Stimulated activated CD4-positive, alpha-beta T cell treated with anti-CD3 and anti-CD28 coated beads, Interleukin-1b, Interleukin-23, amount 100 ng/mL, for 1 hour (primary cell): ENCODE measurements at places on chromosomes 2 and 18.

DNA sequence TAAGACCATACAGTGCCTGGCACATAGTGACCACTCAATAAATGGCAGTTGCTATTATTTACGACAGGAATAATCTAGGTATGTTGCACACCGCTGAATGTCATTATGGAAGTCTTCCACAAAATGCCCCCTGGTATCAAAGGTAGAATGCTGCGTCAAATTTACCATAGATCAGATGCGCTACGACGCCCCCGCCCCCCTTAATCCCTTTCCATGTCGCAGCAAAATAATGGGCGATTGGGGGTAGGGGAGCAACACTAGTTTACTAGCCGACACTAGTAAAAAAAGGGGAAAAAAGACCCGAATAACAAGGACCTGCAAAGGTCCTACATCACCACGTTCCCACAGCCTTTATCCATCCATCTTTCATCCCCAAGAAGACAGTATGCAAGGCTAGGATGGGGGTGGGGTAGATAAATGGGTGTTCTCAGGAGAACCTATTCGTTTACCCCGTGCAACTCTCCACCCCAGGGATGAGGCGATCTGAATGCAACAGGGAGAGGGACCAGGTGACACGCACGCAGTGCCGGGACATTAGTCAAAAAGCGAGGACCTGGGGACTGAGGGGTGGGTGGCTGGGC, 455 bp downstream of the PREPL start:
- no peak for DNase-seq

DNA sequence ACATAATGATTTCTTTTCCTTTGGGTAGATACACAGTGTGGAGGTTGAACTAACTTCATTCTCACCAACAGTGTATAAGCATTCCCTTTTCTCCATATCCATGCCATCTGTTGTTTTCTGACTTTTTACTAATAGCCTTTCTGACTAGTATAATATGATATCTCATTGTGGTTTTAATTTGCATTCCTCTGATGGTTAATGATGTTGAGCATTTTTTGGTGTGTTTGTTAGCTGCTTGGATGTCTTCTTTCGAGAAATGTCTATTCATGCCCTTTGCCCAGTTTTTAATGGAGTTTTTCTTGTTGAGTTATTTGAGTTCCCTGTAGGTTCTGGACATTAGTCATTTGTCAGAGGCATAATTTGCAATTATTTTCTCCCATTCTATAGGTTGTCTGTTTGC, 59.8 kb downstream of the MARCHF4 start:
- DNase-seq, result no peak

DNA sequence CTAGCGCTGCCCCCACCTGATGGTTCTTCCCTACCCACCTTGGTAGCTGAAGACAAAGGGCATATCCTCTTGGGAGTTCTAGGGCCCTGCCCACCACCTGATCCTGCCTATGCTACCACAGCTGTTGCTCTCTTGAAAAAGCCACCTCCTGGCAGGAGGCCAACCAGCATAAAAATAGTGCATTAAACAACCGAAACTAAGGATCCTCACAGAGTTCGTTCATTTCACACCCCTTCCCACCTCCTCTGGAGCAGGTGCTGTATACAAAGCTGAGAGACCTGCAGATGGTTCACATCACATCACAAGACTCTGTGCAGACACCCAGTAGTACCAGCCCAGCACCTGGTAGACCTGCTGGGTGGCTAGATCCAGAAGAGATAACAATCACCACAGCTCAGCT, 1348.0 kb upstream of the TMEFF2 start:
- DNase-seq, result no peak

DNA sequence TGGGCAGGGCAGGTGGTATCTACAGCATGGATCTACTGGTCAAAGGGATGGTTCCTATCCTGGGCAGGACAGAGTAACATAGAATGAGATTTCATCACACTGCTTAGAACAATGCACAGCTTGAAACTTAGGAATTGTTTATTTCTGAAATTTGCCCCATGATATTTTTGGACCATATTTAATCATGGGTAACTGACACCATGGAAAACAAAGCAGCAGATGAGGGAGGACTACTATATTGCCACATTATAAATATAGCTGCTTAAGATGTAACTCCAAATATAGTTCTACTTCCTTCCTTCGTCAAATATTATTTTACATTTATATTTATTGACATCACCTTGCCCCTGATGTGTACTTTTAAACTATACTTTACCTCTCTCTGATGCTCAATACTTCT, 254.7 kb downstream of the PTPRM start:
- DNase-seq, result no peak

- DNase-seq, result no peak
These were observed 86.8 kb downstream of the FMNL2 start for GRCh38 chr2:152421521-152422370.

DNA sequence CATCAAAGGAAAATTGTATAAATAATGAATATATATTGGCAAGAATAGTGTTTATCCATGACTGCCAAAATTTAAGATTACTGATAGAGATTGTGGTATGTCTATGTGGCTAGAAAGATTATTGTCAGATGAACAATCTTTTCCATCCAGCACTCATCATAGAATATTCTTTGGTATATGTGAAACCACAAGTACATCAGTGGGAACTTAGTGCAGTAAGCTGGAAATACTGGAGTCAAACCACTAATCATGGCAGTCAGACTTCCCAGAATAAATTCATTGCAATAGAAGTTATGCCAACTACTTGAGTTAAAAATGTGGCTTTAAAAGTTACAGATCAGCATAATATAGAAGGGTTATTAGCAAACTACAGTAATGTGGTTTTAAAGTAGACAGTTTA, 310.3 kb downstream of the GULP1 start:
- no peak for DNase-seq

- no peak for DNase-seq
These were observed 761 bp downstream of the ST8SIA5 start for GRCh38 chr18:46756025-46756558.

GRCh38 chr2:190571686-190572085, 37.2 kb upstream of the NEMP2 start:
- no peak for DNase-seq

DNA sequence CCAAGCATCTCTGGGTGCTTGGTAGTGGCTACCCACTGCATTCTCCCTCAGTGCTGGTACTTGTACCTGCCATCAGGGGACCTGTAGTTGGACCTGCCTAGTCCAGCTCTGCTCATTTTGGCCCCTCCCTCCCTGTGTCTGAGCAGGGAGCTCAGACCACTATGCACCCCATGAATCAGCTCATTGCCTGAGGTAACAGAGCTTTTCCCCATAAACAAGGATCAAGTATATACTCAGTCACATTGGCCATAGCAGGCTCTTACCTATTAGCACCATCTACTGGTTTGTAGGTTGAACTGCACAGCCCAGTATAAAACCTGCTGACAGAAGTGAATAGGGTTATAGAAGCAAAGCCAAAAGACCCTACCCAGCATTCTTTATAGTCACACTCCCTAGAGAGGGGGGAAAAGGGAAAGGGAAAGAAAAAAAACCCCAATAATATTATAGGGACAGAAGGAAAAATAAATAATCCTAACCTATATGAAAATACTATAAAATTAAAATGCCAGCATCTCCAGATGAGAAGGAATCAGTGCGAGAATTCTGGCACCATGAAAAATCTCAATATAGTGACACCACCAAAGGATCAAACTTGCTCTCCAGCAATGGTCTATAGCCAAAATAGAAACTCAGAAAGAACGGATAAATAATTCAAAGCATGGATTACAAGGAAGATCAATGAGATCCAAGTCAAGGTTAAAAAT, 6.9 kb upstream of the FLACC1 start:
- DNase-seq, result no peak

DNA sequence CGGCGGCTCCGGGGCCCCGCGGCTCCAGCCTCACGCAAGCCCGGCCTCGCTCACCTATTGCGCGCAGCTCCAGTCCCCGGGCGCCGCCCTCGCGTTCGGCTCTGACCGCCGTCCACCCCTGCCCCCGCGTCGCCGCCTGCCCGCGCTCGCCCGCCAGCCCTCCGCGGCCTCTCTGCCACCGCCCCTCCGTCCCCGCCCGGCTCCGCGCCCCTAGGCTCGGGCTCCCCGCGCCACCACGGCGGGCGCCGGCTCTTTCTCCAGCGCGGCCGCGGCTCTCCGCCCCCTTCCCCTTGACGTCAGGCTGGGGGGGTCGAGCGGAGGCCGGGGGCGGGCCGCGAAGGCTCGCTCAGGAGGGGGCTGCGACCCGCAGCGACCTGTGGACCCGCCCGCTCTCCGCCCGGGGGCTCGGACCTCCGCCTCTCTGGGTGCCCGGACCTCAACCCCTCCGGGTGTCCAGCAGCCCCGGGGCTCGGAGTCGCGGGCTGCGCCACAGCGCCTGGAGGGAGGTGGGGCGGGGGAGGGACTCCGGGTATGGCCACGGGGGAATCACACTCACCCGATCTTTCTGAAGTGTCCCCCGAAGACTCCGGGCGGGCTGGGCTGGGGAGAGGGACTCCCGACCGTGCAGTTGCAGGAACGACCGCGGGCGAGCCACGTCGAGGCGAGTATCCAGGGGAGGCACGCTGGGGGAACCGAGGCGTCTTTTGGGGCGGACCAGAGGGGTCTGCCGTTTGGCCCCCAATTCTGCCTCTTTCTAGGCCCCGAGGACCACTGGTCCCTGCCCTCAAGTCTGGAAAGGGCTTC, at the start of gene SEMA4C:
TSS of gene SEMA4C (minus strand) at position 259 of the 804 bp plus-strand sequence. CDS start 2,194 bp downstream, outside the sequence.
- DNase-seq, result no peak

DNA sequence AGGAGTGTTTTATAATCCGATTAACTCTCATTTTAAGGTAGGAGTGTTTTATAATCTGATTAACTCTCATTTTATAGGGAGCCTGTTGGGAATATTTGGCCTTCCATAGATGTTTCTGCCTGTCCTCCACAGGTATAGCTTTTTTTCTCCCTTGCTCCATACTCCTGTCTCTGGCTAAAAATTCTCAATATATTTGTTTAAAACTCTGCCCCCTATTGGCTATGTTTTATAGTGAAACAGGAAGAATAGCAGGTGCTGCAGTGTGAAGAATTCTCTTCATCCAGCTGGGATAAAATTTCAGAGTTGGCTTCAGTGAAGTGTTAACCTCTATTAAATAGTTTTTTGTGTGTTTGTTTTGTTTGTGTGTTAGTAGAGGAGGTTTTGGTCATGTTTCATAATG, 1046.0 kb upstream of the TMEFF2 start:
- no peak for DNase-seq

DNA sequence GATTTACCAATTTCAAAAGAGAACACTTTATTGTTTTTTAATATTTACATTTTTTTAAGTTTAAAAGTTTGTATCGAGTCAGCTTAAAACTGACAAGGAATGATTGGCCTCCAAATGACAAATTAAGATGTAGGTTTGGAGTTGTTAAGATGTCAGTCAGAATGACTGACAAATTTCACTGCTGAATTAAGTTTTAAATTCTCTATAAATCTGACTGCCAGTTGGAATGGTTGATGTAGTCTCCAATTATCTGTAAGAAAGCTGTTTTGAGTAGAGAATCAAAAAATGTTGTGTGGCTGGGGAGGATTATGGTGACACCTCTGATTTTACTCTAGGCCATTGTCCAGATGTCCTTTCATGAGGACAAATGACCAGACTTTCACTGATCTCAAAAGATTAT, 165.3 kb upstream of the CDH20 start:
- no peak for DNase-seq

GRCh38 chr2:3265981-3266924, 111.4 kb downstream of the EIPR1 start:
- DNase-seq, result no peak

GRCh38 chr18:48682768-48683167, 143.9 kb downstream of the CTIF start:
- no peak for DNase-seq

DNA sequence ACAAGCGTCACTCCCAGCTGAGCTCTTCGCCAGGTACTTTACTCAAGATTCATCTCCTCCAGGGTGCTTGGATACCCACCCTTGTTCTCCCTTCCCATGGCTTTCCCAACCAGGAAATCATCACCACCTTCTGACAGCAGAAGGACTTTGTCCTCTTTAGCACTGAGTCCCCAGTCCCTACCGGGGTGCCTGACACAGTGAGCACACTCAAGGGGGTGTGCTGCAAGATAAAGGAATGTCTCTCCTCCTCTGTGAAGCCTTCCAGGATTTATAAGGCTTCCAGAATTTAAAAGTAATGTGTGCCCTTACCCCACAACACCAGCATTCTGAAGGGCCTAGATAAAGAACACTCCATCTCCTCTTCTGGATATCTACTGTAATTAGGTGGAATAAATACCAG, 39.6 kb downstream of the ACVR1 start:
- DNase-seq, result no peak

- DNase-seq, result no peak
These were observed 182.8 kb upstream of the MEIS1 start for GRCh38 chr2:66252109-66252508.

DNA sequence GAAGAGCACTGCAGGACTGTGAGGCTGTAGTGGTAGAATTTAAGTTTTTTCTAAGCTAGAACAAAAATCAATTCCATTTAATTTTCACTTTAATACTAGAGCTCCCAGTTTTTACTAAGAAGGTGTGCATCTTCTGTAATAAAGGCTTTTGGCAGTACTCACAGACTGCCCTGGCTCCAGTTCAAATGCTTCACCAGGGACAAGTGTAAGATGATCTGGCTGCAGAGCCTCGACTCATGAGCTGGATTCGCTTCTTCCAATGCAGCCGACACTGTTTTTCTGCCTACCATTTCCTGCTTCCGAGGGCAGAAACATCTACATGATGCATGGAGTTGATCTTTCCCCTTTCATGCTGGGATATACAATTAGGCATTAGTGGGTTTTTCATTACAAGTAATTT, 87.0 kb downstream of the FARSB start:
- DNase-seq, result no peak

GRCh38 chr18:13136056-13136903, 82.3 kb upstream of the LDLRAD4 start:
- DNase-seq, result no peak

GRCh38 chr2:128786741-128787478, 468.2 kb upstream of the HS6ST1 start:
- no peak for DNase-seq

GRCh38 chr2:98909317-98910211, 26.5 kb downstream of the CRACDL start:
- DNase-seq, result no peak

GRCh38 chr2:238278626-238279323, 9.6 kb downstream of the PER2 start:
- no peak for DNase-seq

GRCh38 chr18:9914334-9914583, 443 bp downstream of the VAPA start:
- no peak for DNase-seq

GRCh38 chr18:56460581-56460980, 177.8 kb downstream of the TXNL1 start:
- DNase-seq, result no peak

DNA sequence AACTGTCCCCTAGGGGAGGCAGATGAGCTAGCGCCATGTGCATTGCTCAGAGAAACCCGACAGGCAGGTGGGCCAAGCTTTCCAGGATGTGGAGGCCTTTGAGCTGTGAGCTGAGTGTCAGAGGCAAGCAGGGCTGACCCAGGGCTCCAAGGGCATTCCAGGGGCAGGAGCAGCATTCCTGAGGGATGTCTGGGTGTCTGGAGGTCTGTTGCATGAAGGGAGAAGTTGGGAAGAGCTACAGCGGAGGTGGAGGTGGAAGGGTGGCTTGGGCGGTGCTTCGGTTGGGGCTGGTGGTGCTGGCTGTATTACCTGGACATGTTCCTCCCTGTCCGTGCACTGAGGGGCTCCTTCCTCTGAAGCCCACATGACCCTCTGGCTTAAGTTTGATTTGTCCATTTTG, 102.8 kb downstream of the RNF144A start:
- DNase-seq, result no peak

GRCh38 chr2:126976721-126977328, 78.1 kb downstream of the TEX51 start:
- no peak for DNase-seq
